ENCODE measurements at places on chromosomes 7 and 10.

- no peak for DNase-seq
Observed at GRCh38 chr7:70771451-70771850, 360.5 kb upstream of the GALNT17 start.

DNA sequence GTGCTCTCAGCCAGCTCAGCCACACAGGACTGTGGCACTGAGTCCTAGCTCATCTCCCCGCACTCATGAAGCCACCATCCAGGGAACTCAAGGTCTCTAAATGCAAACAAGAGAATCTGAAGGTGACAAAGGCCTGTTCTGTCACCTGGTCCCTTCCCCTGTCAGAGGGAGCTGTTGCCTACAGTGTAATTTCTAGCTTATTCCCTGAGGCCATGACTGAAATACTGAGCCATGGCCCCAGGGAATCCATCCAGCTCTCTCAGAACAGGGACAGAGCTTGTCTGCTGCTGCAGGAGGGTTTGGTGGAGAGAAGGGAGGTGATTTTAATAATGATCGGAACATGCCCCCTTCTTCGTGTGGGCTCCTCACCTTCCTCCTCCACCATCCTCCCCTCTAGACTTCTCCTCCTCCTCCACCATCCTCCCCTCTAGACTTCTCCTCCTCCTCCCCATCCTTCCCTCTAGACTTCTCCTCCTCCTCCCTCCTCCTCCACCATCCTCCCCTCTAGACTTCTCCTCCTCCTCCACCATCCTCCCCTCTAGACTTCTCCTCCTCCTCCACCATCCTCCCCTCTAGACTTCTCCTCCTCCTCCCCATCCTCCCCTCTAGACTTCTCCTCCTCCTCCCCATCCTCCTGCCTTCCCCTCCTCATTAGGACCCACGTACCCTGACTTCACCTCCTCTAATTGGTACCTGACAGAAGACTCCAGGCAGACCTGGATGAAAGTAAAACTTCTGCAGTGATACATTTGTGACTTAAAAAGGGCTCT, 338.0 kb upstream of the MKI67 start:
- DNase-seq, result no peak

DNA sequence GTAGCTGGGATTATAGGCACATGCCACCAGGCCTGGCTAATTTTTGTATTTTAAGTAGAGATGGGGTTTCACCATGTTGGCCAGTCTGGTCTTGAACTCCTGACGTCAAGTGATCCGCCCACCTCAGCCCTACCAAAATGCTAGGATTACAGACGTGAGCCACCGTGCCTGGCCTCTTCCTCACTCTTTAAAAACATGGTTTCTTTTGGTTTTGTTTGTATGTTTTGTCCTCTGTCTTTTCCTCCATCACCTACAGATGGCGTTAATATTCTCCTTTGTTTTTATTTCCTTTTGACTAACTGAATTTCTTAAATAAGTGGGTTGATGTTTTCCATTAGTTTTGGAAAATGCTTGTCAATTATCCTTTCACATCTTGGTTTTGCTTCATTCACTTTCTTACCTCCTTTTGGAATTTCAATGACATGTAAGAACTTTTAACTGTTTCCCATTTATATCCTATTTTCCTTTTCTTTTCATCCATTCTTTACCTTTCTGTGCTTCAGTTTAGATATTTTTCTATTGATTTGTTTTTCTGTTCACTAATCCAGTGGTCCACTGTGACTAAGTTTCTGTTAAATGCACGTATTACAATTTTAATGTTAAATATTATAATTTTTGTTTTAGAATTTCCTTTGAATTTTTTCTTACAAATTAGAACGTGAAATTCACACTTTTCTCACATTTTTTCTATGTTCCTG, 104.1 kb downstream of the ZNF467 start:
- DNase-seq, result no peak

DNA sequence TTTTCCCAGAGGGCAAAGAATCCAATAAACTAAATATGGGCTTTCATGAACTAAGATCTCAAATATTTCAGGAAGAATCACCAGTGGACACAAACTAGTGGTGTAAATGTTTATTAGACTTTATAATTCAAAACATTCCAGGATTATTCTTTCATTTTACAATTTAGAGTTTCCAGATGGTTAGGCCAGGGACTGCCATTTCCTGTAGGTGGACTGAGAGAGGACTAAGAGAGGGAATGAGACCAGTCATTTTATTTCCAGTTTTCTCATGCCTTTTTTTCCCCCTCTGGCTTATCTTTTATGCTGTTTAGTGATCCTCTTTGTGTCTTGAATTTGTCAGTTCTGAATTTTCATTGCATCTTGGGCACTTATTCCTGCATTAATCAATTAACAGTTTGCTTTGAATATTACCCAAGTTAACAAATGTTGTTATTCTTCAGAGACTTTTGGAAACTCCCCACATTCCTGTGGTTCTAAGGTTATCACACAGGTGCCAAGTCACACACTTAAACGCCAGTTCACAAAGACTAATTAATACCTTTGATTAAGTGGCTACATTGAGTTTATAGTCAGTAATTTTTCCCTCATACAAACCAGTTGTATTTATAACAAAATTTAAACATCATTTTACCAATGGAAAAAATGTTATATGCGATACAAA, 12.3 kb downstream of the CISD1 start:
- no peak for DNase-seq

- no peak for DNase-seq
Observed at GRCh38 chr10:130877126-130877525, 434.4 kb downstream of the TCERG1L start.

DNA sequence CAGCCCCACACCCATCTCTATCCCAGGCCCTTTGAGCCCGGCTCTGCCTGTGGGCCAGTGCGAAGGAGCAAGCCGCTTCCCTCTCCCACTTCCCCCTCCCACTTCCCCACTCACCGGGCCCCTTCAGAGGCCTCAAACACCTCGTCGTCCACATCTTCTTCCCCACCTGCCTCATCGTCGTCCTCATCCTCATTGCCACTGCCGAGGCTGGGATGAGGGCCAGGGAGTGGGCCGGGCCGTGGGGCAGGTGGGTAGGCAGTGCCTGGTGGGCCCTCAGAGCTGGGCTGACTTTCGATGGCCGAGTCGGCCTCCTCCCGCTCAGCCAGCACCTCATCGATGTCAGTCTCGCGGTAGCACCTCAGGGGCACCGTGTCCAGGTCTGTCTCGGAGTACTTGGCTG, 3.8 kb downstream of the PSD start:
- DNase-seq, result no peak

GRCh38 chr7:148962823-148963582, 65.3 kb downstream of the PDIA4 start:
- DNase-seq, result peak; percentile 94

DNA sequence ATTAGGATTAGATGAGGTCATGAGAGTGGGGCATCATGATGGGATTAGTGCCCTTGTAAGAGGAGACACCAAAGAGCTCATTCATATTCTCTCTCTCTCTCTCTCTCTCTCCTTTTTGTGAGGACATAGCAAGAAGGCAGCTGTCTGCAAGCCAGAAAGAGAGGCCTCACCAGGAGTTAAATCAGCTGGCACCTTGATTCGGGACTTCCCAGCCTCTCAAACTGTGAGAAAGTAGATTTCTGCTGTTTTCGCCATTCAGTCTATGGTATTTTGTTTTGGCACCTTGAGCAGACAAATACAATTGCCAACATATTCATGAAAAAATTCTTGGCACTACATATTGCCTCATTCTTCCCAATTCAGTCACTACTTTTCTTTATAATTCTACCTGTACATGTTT, 20.6 kb upstream of the ATAD1 start:
- DNase-seq, result no peak

- DNase-seq, result peak; percentile 93
Observed at GRCh38 chr10:70145666-70146488, 623 bp downstream of the TYSND1 start.

GRCh38 chr10:121579656-121580055, 18.6 kb downstream of the FGFR2 start:
- DNase-seq, result no peak

DNA sequence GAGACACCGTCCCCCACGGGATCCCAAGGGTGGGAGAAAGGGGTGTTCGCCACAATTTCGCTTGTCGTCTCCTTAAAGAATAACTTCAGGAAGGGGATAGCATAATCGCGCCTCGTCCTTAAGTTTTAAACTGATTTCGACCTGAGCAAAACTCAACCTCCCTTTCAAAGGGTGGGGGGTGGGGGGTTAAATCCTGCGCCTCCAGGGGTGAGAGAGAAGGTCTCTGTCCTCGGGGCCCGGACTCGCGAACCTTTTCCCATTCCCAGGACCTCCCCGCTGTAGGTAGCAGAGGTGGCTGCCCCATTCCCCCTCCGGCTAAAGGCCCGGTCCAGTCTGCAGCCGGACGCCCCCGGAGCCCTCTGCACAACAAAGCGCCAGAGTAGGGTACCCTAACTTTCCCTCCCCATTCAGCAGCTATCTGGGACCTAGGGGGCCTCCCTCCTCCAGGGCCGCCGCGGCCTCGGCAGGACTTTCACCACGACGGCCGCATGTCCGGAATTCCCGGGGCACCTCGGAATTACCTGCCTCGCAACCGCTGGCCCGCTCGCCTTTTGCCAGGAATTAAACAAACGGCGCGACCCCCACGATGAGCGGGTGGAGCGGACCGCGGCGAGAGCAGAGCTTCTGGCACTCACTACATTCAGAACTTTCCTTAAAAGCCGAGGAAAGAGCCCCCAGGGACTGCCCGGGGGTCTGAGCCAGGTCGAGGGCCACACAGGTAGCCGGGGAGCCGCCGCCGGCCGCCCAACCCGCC, 1.7 kb downstream of the CDK6 start:
- peak; percentile 70 for DNase-seq

DNA sequence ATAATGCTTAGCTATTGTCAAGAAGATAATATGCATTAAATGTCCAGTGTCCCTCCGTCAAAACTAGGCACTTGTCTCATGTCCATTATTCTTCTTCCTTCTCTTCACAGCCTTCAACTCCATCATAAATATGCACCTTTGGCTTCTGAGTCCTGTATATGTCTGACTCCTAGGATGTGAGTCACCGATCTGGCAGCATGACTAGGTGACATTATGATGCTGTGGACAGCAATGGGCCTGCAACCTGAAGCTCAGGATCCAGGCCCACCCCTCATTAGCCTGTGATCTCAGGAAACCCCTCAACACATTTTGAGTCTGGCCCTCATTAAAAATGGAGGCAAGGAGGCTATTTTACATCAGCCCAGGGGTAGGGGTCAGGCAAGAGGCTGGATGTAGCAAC, 362.5 kb upstream of the ZMIZ1 start:
- no peak for DNase-seq

GRCh38 chr10:132390170-132390920, 6.7 kb upstream of the PWWP2B start:
- no peak for DNase-seq

GRCh38 chr7:142642316-142642715, 107.0 kb upstream of the PRSS1 start:
- DNase-seq, result no peak

DNA sequence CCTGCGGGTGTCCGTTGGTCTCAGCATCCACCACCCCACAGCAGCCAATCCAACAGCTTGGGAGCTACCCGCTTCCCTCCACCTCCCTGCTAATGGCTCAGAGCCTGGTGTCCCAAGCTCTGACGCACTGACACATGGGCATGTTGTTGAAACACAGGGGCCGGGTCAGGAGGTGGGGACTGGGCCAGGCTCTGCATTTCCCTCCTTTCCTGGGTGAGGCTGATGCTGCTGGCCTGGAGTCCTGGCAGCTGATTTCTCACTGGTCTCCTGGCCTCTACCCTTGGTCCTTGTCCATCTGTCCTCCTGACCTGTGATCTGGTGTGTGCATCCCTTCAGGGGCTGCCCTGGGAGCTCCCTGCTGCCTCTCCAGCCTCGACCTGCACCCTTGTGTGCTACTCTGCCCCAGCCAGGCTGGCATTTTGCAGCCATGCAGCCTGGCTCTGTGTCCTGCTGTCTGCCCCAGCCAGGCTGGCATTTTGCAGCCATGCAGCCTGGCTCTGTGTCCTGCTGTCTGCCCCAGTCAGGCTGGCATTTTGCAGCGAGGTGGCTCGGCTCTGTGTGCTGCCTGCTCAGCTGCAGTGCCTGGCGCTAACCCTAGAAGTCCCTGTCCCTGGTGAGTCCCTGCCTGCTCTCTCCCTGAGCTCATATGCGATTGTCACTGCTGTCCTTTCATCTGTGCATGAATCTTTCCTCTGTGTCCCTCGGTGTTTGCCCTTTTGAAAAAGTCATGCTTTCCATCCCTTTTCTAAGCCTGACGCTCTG, 14.0 kb downstream of the AMZ1 start:
- no peak for DNase-seq

GRCh38 chr10:4086131-4086898, 301.3 kb upstream of the KLF6 start:
- DNase-seq, result no peak

- DNase-seq, result no peak
Observed at GRCh38 chr10:88110355-88110754, 246.9 kb downstream of the PTEN start.

- peak; percentile 60 for DNase-seq
Observed at GRCh38 chr7:12715372-12716133, 28.1 kb downstream of the ARL4A start.

GRCh38 chr7:70271617-70272081, 673.4 kb downstream of the AUTS2 start:
- DNase-seq, result peak; percentile 8

DNA sequence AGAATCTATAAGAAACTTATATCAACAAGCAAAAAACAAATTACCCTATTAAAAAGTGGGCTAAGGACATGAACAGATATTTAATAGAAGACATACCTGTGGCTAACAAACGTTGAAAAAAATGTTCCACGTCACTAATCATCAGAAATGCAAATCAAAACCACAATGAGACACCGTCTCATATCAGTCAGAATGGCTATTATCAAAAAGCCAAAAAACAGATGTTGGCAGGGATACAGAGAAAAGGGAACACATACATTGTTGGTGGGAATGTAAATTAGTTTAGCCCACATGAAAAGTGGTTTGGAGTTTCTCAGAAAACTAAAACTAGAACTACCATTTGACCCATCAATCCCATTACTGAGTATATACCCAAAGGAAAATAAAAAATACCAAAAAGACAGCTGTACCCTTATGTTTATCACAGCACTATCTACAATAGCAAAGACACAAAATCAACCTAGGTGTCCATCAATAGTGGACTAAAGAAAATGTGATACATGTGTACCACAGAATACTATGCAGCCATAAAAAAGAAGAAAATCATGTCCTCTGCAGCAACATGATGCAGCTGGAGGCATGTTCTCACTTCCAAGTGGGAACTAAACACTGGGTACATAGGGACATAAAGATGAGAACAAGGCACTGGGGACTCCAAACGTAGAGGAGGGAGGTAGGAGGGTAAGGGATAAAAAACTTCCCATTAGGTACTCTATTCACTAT, 83.8 kb upstream of the TMEM168 start:
- DNase-seq, result no peak

DNA sequence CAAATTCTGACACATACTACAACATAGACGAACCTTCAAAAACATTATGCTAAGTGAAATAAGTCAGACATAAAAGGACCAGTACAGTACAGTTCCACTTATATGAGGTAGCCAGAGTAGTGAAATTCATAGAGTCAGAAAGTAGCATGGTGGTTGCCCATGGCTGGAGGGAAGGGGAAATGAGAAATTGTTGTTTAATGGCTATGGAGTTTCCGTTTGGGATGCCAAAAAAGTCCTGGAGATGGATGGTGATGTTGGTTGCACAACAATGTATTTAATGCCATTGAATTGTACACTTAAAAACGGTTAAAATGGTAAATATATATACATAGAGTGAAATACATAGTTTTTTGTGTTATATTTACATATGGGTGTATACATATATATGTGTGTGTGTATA, 2.1 kb upstream of the SLC37A3 start:
- DNase-seq, result no peak

GRCh38 chr10:43574001-43574892, at the start of gene ZNF239:
ZNF239 (minus strand) TSS chr10:43574616; CDS start chr10:43558079, 16,537 bp downstream.
- DNase-seq, result peak; percentile 95

- DNase-seq, result no peak
Observed at GRCh38 chr10:69733791-69734261, 67.9 kb upstream of the COL13A1 start.

GRCh38 chr10:78749898-78750297, 318.9 kb upstream of the ZMIZ1 start:
- DNase-seq, result no peak

Data from retina (tissue), 1 donor.